Inflammatory macrophage (primary cell): ENCODE measurements at places on chromosomes 2 and 18.

GRCh38 chr2:47058003-47058931 is 96.8 kb downstream of the STPG4 start:
- DNase-seq: peak; percentile 92

DNA sequence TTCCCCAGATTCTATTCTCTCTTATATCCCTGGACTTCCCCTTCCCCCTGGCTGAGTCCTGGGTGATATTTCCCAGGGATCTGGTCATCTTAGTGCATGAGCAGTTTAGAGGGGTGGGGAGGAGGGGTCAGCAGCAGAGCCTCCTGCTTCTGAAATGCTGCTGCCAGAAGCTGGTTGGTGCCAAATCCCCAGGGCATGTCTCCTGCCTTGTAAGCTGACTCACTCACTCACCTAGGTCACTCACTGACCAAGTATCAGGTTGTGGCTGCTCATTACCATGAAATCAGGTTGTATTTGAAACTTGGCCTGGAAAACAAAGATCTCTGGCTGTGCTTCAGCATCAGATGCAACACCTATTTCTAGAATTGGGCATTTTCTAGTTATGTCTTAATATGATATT is 14.3 kb downstream of the GPR39 start:
- no peak for DNase-seq

- DNase-seq: no peak
Observed at GRCh38 chr2:97718051-97718882, 4.9 kb downstream of the ZAP70 start.

- DNase-seq: no peak
Observed at GRCh38 chr18:1483385-1483784, 578.7 kb downstream of the ADCYAP1 start.

GRCh38 chr2:145984580-145984979 is 1464.7 kb upstream of the ZEB2 start:
- DNase-seq: no peak

- DNase-seq: peak; percentile 67
Observed at GRCh38 chr2:237072067-237072931, 13.4 kb upstream of the COPS8 start.

- peak; percentile 93 for DNase-seq
Observed at GRCh38 chr2:239275044-239275685, 125.7 kb downstream of the HDAC4 start.

DNA sequence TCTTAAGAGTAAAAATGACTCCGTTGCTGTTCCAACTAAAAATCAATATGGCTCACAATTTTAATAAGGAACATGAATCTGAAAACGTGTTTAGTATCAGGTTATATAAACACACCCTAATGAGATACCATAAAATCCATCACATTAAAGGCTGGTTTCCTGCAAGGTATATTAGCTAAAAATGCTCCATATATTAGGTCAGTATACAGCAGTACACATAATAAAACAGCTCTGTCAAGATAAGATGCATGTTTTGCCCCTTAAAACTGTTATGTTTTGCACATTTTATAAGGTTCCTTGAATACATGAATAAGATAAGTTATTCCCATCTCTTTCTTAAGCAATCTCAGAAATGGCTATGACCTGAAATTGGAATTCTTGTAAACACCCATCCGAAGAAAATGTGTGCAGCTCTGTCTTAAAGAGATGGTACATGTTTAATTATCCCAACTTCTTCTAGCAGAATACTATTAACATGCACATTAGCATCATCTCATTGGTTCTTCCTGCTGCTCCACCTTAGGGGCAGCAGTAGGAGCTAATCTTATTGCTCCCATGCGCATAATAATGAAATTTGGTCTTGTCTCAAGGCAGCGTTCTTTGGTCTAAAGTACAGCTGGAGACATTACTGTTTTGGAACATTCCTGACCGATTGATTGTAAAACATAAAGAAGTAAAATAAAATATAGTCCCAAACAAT is 836.1 kb upstream of the FANCL start:
- DNase-seq: no peak

DNA sequence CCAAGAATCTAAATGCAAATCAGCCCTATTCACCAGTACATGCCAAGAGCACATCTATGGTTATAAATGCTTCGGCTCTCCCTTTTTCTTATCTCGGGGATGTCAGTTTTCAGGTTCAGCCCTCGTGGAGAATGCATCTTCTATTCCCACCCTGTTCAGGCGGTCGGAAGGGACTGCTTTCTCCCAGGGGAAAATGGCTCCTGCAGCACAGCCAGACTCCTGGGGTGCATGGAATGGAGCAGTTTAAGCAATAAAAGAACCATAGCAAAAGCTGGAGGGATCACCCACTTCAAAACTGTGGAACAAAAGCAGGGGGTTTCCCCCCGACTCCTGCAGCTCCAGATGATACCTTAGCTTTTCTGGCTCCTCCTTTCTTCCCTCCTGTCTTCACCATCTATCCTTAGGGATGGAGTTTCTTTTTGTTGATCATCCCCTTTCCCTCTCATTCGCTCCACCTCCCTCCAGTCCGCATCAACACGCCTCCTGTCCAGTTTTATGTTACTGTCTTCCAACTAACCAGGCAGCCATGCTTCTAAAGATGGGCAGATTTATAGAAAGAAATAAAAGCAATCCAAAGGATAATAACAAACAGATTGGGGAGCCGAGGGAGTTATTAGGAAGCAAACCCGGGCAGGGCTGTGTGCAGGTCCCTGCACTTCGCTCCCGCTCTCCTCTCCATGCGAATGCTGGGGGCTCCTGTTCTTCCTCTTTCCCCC is 356.2 kb upstream of the SMIM21 start:
- no peak for DNase-seq

GRCh38 chr18:11110509-11110908 is 38.9 kb downstream of the PIEZO2 start:
- no peak for DNase-seq

DNA sequence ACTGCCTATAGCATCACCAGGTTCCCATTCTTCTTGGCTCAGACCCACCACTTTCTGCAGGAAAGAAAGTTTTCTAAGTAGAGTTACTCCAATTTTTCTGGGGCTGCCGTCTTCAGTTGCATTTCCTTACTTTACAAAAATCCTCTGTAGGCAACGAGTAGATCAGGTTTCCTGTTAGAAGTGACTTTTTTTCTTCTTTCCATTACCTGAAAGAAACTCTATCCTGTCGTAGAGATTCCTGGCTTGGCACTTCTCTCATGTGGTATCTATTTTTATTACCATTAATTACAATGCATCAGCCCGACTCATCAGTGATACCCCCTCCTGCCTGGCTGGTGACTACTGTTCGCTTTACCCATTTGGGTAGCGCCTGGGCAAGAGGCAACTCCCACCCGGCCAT is 5.6 kb upstream of the SIX2 start:
- DNase-seq: no peak

- DNase-seq: no peak
Observed at GRCh38 chr2:46229134-46230063, 67.8 kb upstream of the EPAS1 start.

DNA sequence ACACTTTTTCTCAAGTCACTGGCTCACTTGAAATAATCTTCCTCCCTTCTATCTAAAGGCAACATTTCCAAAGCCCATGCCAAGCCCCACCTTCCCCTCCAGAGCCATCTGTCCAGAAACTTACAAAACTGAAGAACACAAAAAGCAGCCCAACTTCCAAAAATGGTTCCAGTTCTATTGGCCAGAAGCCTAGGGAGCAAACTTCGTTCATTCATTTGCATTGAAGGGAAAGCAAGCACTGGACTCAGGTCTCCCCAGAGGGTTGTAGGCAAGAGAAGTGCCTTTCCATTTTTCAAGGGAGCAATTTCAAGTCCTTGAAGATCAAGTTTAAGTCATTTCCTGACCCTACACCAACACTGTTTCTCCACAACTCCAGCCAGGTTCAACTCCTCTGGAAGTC is 585.0 kb downstream of the BCL11A start:
- no peak for DNase-seq
